ENCODE measurements at places on chromosomes 5 and 9. TPM values are rescaled to one million over a fixed set of nuclear protein-coding genes. Genes with fewer than 3 reads are reported as not detected.
A peak's percentile ranks its signal among the peaks of the same experiment; 100 is the strongest.

GRCh38 chr9:131628459-131629225 lies 83.3 kb downstream of the PRRT1B start:
- no peak for DNase-seq

Gene INSL4
- total RNA-seq, result not detected

DNA sequence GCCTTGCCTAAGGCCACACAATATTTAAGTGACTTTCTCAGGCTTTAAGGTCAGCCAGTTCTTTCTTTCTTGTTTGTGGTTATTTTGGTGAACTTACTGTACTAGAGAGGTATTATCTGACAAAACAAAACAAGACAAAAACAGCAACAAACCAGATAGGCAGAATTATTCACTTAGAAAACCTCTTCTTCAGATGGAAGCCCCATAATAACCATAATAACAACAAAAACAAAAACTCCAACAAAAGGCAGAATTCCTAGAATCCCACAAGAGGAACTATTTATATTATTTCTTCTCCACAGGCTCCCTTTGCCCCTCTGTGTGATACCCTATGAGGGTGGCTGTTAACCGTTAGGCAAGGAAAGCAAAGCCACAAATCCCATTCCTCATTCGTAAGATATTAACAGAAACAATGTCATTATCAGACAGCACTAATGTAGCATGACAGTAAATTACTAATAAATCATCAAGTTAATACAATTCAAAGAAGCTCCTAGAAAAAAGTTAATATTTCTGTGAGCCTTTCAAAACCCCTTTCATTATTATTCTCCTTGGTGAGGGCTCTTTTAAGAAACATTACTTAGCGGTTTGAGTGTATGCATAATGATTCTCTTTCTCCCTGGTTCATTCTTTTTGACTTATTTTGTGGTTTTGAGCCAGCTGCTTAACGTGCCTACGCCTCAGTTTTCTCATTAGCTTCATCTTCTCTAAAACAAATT lies 274.9 kb downstream of the EFNA5 start:
- no peak for DNase-seq

DNA sequence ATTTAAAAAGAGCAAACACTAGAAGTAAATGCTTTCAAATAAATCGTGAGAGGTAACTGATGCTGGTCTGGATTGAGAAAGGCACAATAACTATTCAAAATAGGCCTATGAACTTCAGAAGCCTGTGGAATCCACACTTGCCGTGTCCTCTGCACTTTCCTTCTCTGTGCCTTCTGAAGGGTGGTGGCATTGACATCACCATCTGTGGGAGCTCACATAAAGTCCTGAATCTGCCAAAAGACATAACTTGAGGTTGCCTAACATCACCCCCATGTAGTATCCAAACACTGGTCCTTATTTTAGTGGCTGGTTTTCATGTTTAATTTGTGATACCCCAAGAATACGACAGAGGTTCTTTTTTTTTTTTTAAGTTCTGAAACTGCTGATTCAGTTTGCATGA lies 59.8 kb downstream of the IRF1 start:
- no peak for DNase-seq

- DNase-seq, result no peak
Measured at GRCh38 chr9:79744521-79744920, 172.8 kb downstream of the TLE4 start.

- peak; percentile 92 for DNase-seq
Measured at GRCh38 chr9:133992780-133993634, 883 bp upstream of the VAV2 start.

Gene PCDHA5
- total RNA-seq, result 2.3 TPM

GRCh38 chr5:175235251-175235960 lies 208.6 kb downstream of the DRD1 start:
- no peak for DNase-seq

DNA sequence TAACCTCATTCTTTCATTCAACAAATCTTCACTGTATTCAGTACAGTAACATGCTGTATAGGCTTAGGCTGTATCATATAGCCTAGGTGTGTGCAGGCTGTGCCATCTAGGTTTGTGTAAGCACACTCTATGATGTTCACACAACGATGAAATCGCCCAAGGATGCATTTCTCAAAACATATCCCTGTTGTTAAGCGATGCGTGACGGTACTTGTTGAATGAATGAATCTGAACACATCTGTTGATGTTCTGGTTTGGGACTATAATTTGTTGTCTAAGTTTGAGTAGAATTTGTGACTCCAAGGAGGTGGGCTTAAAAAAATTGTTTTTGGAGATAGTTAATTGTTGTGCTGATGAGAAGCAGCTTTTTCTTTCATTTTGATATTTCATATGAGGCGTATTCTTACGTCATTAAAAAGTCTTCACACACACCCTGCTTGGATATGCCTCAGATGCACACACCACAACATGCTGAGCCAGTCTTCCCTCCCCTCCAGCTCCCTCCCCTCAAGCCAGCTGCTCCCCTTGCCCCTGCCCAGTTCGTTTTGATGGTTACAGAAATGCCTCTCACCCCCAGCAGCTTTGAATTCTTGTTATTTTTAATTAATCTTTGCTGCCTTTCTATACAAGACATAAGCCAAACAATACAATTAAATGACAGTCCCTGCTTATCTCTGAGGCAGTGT lies 5.5 kb upstream of the PSAT1 start:
- no peak for DNase-seq

GRCh38 chr9:38259519-38260218 lies 132.8 kb upstream of the ALDH1B1 start:
- DNase-seq, result no peak

Gene WDR31
- 0.29 TPM for total RNA-seq

- DNase-seq, result no peak
Measured at GRCh38 chr5:43661102-43661501, 58.1 kb downstream of the NNT start.

DNA sequence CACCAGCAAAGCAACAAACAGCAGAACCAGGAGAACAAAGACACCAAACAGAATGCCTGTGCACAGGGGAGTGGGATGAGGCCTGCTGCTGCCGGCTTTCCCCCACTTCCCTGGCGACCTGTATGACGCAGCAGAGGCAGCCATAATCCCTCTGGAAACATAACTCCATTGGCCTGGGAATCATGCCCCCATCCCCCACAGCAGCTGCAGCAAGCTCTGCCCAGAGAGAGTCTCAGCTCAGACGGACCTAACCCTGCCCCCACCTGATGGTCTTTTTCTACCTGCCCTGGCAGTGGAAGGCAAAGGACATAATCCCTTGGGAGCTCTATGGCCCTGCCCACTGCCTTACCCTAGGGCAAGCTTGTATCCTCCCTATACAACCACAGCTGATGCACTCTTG lies 81.8 kb upstream of the FANCC start:
- DNase-seq, result no peak

Gene PAEP
- not detected for total RNA-seq

GRCh38 chr5:146474065-146474464 lies 26.9 kb downstream of the TCERG1 start:
- DNase-seq, result no peak

Gene OR1J4
- not detected for total RNA-seq

DNA sequence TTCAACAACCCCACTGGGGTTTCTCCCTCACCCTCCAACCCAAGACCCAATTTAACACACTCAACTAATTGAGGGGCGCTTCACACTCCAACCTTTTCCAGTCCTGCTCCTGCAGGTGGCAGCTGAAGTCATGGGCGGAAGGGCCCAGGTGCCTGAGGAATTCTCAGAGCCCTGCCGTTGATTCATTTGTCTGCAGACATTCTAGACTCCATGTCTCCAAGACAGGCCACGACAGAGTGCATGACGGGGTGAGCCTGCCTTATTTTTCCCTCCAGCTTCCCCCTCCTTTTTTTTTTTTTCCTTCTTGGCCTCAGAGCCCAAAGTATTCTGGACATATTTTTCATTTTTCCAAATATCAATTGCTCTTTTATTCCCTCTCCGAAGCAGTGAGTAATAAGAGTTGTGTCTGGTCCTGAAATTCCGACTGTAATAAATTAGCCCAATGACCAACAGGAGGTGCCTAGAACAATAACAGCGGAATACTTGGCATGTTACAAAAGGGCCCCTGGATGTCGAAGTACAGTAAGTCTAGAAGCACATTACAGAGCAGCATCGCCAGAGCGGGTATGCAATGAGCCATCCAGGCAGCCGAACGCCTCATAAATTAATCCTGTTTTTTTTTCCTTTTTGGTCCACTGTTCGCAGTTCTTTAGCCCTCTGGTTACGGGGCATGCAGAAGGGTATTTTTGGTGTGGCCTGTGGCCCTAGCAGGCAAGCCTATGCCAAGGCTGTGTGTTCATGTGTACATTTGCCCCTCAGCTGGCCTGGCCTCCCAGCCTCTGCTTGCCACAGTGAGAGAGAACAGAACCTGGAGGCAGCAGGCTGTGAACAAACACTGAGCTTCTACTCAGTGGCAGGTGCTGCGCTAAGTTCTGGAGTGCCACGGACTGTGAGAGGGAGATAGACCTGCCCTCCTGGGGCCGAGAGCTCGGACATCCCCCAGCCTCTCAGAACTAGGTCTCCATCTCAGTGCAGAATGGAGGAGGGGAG lies 8.6 kb upstream of the SMIM23 start:
- no peak for DNase-seq

- DNase-seq, result no peak
Measured at GRCh38 chr9:132288361-132288760, 66.4 kb downstream of the SETX start.

Gene ITK
- total RNA-seq, result 0.41 TPM

DNA sequence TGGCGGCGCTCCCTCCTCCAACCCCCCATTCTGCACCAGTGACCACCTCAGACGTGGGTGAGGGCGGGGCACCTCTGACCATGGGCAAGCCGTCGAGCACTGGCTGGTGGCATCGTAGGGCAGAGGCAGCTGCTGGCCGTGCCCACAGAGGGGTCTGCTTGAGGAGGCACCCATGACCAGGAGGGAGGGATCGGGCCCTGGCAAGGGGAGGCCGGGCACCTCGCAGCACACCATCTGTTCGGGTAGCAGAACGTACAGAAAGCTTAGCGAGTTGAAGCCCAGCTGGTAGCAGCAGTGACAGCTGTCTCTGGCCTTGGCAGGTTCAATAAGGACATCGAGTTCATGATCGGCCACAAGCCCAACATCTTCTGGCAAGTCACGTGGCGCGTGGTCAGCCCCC lies 4.3 kb upstream of the SLC6A18 start:
- DNase-seq, result no peak

Measured in uterus (tissue), 4 donors.